ENCODE measurements at places on chromosomes 13 and 19.

DNA sequence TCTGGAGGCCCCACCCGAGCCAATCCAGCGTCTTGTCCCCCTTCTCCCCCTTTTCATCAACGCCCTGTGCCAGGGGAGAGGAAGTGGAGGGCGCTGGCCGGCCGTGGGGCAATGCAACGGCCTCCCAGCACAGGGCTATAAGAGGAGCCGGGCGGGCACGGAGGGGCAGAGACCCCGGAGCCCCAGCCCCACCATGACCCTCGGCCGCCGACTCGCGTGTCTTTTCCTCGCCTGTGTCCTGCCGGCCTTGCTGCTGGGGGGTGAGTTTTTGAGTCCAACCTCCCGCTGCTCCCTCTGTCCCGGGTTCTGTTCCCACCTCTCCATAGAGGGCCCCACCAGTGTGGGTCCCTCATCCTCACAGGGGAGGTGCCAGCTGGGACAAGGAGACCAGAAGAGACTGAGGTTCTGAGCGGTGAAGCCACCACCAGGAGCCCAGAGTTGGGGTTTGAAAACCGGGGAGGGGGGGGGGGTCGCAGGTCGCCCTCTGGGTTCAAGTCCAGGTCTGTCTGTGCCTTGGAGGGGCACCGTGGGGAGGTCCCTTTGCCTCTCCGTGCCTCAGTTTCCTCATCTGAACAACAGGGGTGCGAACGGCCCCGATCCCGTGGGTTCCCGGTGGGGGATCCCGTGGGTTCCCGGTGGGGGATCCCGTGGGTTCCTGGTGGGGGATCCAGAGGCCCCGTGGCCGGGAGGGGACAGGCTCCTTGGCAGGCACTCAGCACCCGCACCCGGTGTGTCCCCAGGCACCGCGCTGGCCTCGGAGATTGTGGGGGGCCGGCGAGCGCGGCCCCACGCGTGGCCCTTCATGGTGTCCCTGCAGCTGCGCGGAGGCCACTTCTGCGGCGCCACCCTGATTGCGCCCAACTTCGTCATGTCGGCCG, at the start of gene ELANE:
ELANE (plus strand) TSS at position 168 of the 878 bp plus-strand sequence; CDS start at position 194, 26 bp downstream.
- no peak for DNase-seq

GRCh38 chr13:41842036-41842620, 118.8 kb downstream of the VWA8 start:
- DNase-seq = peak; percentile 48

DNA sequence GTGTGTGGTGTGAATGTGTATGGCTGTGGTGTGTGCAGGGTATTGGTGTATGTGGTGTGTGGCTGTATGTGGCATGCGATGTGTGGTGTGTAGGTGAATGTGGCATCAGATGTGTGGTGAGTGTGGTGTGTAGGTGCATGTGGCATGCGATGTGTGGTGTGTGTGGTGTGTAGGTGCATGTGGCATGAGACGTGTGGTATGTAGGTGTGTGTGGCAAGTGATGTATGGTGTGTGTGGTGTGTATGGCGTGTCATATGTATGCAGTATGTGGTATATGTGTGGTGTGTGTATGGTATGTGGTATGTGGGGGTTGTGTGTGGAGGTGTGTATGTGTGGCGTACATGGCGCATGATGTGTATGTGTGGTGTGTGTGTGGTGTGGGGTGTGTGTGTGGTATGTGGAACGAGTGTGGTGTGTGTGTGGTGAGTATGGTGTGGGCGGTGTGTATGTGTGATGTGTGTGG, 63.4 kb downstream of the PEPD start:
- no peak for DNase-seq

GRCh38 chr19:54653181-54653809, 9.5 kb upstream of the LILRB4 start:
- peak; percentile 24 for DNase-seq

DNA sequence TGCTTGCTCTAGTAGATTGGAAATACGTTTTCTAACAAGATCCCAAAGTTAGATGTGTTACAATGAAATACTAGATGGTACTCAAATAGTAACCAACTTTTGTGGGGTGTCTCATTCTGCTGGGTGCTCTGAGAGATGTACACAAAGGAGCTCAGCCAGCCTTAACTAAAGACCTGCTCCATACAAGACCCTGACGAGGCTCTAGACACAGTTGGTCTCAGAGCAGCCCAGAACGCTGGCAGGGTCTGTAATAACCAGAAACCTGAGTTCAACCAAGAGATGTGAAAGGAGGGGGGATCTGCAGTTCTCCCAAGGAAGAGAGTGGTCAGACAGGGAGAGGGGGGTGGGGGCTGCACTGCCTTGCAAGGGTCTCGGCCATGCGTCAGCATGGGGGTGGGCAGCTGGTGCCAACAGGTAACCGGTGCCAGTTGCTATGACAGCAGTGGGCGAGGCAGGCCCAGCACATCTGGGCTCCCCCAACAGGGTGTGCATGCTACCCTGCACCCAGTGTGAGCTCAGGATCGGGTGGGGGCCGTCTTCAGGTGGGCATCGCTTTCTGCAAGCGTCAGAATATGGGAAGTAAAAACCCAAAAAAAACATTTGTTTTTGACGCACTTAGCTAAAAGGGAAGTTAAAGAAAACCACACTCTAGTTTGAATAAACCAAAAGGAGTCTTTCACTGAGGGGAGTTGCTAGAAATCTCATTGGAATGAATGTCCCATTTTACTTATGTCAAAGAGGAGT, 68.0 kb upstream of the GPR183 start:
- DNase-seq = no peak

DNA sequence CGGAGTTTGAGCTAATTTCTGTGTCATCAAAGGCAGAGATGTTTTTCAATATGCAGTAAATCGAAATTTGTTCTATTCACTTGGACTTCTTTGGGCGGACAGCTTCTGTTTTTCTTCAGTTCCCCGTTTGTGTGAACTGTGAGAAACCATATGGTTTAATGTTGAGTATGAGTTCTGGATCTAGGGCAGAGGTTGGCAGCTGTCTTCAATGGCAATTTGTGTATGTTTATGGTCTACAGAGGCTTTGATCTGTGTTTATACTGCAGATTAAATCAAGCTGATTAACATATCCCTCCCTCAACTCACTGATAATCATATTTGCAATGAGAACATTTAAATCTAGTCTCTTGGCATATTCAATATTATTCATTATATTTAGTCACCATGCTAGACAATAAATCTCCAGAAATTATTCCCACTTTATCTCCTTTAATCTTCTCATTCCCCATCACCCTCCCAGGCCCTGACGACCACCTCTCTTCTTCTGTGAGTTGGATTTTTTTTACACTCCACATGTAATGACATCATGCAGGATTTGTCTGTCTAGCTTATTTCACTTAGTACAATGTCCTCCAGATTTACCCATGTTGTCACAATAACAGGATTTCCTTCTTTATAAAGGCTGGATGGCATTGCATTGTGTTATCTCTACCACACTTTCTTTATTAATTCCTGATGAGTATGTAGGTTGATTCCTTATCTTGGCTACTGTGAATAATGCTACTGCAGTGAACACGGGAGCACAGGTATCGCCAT, 9.0 kb downstream of the ZNF331 start:
- DNase-seq = no peak

- peak; percentile 90 for DNase-seq
Observed at GRCh38 chr13:49858178-49858856, 65.8 kb upstream of the KPNA3 start.

Data from fibroblast of the aortic adventitia (primary cell).